IPS-NIHi11 (cell line): ENCODE measurements at places on chromosomes 5 and 9.

GRCh38 chr5:619444-619843 lies 7.3 kb downstream of the CEP72 start:
- DNase-seq, result no peak

DNA sequence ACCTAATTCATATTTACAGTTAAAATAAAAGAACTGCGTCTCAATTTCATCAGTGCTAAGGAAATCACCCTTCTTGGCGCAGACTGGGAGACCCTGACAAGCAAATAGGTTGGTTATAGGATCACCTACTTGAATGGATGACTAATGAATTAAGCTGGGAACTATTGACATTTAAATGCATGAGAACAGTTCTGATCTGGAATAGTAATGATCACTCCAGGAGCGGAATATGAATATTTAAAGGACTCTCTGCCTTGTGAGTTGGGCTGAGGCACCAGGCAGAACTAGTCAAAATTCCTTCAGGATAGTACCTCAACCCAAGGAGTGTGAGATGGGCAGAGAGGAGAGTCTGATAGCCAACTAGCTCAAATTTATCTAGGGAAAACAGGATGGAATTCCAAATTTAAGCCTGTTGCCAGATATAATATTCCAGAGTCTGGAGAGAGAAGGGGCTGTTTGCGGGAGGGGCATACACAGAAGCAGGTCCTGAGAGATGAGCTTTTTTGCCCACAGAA lies 364.4 kb downstream of the CSNK1G3 start:
- no peak for DNase-seq

GRCh38 chr9:4691795-4692194 lies 12.4 kb downstream of the CDC37L1 start:
- no peak for DNase-seq

- no peak for DNase-seq
Observed at GRCh38 chr9:78357165-78357873, 60.4 kb downstream of the PSAT1 start.

DNA sequence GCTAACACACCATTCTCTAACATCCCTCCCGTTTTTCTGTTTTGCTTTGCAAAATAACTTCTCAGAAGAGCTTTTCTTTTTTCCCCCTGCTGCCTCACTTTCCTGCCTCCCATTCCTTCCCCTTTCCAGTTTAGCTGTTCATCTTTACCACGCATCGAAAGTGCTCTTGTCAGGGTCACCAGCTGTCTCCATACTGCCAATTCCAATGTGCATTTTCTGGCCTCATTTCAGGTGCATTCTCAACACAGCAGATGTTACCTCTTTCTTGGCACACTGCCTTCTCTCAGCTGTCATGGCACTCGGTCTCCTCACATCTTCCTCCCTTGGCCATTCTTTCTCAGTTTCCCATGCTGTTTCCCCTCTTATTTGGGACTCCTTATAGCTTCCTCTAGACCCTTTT lies 9.5 kb downstream of the ARSK start:
- no peak for DNase-seq

DNA sequence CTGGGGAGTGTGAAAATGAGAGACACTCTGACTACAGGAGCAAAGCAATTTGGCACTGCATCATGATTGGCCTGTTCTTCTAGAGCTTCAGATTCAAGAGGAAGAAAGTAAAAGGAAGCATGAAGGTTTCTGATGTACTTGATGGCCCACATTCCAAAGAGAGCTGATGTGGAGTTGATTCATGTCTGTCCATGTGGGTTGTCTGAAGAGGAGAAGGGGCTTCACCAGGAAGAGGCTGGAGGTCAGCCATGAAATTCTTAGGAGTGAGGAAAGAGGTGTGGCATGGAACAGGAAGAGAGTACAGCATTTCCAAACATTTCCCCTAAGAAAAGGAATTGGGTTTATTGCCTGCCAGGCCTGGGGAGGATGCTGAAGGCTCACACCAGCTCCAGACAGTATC lies 70.7 kb downstream of the PTCD2 start:
- DNase-seq, result no peak

DNA sequence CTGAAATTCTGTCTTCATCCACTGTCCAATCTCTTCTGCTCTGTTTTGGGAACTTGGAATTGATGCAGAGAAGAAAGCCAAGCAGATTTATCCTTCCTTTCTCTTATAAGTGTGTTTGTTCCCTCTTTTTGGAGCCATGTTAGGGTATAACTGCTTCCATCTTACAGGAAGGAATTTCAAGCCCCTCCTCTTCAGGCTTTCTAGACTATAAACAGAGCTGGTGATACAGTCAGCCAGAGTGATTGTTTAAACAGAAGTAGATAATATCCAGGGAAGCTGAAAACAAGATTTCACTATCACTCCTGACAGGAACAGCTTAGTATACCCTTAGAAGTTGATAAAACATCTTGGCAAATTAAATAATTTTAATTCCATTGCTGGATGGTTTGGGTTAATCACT lies 102.1 kb upstream of the DMRT1 start:
- no peak for DNase-seq

DNA sequence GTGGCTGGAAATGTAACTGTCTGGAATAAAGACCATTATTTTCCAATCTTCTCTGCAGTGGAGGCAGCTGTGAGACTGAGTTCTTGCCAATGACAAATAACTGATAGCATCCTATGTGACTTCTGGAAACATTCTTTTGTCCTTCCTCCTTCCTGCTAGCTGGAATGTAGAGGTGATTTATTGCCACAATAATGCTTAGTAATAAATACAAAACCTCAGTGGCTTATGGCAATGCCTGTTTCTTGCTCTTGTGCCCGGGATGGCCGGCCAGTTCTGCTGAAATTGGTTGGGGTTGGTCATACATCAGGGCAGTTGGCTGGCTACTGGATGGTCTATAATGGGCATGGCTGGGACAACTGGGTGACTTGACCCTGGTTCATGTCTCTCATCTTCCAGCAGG lies 12.2 kb upstream of the TEX48 start:
- no peak for DNase-seq

GRCh38 chr5:82376307-82376706 lies 98.2 kb upstream of the RPS23 start:
- DNase-seq, result no peak

DNA sequence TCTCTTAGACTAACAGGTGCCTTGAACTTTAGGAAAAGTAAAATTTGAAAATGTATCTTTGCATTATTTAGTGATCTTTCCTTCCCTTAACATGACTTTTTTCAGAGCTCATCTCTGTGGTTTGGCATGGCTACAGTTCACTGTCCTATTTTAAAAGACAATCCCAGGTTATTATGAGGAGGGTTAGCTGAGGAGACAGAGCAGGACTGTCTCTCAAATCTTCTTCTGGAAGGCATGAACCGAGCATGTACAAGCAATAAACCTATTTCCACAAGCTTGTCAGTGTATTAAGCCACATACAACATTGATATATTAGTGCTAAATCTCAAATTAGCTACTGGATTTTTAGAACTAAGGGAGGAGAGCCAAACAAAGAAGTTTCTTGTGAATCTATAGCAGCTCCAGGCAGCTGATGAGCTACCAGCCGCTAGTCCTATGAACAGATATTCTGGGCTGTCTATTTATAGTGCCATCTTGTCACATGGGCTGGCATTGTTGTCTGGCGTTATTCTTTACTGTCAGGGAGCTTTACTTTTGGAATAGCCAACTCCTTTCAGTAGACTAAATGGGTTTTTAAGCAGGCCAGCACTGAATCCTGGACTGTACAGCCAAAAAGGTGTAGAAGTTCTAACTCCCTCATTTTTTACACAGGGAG lies 171.2 kb upstream of the ACTBL2 start:
- DNase-seq, result no peak

DNA sequence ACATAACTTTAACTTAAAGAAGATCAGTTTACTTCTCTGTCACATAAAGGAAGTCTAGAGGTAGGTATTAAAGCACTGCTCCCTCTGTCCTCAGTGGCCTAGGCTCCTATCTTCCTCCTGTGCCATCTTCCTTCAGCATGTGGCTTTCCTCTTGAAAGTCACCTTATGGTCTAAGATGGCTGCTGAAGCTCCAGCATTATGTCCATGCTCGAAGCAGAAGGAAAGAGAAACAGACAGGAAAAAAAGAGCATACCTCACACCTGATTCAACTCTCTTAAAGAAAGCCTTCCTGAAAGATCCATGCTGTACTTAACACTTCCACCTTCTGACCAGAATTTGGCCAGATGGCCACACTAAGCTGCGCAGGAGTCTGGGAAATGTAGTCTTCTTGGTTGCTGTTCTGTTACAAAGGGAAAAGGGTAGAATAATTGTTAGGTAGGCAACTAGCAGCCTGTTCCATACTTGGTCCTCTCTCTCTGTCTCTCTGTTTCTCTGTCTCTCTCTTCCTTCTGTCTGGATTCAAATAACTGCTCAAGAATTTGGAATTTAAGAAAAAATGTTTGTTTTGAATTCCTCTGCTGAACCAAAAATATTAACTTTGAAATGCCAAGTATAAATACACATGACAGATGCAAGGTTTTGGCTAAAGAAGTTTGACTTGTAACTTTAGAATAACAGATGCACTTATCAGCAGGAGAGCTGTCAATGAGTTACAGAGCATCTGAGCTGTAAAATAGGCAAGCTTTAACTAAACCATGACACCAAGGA lies 16.0 kb downstream of the TMEM174 start:
- no peak for DNase-seq

DNA sequence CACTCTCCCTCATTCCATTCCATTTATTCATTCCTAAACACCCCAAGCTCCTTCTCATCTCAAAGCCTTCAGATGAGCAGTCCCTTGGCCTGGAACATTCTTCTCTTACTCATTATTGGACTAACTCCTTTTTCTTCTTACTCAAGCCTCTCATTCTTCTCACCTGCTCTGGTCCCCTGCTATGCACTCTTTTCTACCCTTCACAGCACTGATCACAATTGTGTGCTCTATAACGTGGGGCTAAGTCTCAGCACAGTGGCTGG lies 212.4 kb downstream of the MAPKAP1 start:
- no peak for DNase-seq

DNA sequence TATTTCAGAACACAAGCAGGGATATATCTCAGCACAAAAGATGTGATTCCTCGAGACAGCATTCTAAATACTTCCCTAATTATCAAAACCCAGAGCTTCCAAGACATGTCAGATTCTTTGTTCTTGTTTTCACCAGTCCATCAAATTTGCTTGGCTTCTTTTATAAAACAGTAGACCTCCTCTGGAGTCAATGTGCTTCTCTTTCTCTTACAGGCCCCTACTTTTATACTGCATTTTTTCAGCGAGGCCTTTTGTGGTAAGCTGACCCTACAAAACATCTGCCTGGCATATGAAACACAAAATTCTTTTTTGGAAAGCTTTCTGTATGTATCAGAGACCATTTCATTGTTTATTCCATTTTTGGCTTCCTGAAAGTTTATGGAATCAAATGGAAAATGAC lies 81.8 kb downstream of the ARSB start:
- no peak for DNase-seq

- no peak for DNase-seq
Observed at GRCh38 chr9:76687861-76688391, 76.3 kb upstream of the PCA3 start.

DNA sequence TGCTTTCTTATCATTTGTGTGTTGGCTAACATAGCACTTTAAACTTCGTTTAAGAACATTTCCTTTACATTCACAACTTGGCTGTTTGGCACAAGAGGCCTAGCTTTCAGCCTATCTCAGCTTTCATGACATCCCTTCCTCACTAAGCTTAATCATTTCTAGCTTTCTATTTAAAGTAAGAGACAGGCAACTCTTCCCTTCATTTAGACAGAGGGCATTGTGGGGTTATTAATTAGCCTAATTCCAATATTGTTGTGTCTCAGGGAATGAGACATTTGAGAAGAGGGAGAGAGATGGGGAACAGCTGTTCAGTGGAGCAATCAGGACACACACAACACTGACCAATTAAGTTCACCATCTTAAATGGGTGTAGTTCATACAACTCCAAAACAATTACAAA lies 51.0 kb upstream of the OR2K2 start:
- no peak for DNase-seq

DNA sequence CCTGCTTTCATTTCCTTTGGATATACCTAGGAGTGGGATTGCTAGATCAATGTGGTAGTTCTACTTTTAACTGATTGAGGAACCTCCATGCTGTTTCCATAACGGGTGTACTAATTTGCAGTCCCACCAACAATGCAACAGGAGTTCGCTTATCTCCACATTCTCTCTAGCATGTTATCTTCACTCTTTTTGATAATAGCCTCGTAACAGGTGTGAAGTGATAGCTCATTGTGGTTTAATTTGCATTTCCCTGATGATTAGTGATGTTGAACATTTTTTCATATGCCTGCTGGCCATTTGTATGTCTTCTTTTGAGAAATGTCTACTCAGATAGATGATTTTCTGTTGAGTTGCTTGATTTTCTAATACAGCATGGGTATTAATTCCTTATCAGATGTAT lies 142.2 kb downstream of the ZNF462 start:
- DNase-seq, result no peak

DNA sequence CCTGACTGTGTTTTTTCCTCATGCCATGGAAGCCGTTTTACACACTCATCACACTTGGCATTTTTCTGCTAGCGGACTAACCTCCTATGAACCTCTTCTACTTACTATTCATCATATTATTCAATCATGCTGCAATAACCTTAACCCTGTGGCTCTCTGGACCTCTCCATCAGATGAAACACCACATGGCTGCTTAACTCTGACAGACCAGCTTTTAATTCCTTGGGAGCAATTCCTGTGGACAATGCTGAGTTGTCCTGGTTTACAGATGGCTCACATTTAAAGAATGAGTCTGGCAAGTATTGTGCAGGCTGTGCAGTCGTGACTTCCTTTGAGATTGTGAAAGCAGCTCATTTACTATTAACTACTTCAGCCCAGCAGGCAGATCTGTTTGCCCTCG lies 9.0 kb downstream of the OR1J1 start:
- DNase-seq, result no peak

DNA sequence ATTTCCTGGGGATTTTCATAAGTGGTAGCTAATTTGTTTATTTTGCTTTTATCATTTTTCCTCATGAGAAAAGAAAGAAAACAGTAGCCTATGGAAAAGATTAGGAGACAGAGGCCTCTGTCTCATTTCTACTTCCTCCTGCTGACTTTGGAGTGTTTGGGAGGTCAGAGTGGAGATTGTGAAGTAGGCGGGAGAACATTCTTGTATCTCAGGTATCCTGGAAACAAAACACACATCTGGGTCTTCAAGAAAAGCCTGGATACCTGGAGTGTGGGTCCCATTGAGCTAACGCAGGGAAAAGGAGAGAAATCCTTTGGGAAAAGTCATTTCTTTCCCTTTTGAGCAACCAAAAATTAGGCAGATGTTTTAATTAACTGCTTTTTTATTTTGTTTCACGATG lies 161.5 kb upstream of the DMAC1 start:
- no peak for DNase-seq

- no peak for DNase-seq
Observed at GRCh38 chr9:112033237-112034215, 136.9 kb downstream of the UGCG start.

GRCh38 chr9:136093346-136093986 lies 1.6 kb downstream of the NACC2 start:
- no peak for DNase-seq

GRCh38 chr9:94135222-94135621 lies 51.0 kb downstream of the PTPDC1 start:
- no peak for DNase-seq
